ENCODE measurements at places on chromosomes 2 and 18.
A peak's percentile ranks its signal among the peaks of the same experiment; 100 is the strongest.

DNA sequence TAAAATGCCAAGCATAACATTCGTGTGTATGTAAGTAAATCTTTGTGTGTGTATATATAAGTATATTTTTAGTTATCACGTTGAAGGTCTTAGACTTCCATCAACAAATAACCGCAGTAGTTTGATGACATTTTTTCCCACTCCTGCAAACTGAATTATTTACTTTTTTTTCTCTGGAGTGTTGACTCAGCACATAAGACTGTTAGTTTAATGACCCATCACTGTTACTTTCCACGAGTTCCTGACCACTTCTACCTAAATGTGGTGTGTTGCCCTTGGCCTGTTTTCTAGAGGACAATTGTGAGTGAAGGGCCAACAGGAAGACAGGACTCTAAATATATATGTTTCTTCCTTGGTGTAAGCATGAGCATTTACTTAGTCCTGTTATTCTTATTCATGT lies 71.3 kb upstream of the TXNDC2 start:
- no peak for DNase-seq

DNA sequence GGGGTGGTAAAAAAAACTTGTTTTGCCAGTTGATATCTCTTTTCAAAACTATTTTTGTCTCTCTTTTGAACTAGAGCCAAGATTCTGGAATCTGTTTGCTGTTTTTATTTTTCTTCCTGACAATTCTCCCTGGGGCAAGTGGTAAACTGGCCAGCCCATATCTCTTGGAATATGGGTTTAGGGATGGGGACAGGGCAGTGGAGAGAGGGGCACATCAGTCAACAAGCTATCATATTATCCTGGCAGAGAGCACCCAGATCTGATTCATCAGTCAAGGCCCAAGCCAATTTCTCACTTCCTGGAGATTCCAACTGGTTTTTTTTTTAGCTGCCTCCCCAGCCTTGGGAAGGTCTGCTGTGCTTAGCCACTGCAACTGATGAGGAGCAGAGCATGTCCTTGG lies 52.3 kb downstream of the ARHGAP28 start:
- DNase-seq = no peak

DNA sequence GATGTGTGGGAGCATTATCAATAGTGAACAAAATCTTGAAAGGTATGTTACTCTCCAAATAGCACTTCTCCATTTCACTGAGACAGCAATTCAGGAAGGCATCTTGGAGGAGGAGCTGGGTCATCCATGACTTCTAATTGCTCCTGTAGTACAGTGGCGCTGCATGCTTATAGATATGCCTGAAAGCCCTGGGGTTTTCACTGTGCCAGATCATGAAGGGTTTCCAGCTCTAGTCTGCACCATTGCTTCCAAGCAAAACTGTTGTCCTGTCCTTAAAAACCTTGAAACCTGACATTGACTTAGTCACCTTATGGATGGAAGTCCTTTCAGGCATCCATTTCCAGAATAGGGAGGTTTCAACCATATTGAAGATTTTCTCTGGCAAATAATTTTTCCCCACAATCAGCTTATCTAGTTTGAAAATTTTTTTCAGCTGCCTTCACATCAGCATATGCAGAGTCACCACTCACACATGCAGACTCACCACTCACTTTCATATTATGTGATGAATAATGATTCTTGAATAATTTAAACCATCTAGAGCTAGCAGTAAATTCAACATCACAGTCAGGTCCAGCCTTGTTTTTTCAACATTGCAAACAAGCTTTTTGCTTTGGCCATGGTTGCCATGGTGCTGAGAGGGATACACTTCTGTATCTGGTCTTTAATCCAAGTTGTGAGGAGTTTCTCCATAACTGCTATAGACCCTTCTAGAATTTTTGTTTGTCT lies 297.1 kb downstream of the CLIP4 start:
- no peak for DNase-seq

DNA sequence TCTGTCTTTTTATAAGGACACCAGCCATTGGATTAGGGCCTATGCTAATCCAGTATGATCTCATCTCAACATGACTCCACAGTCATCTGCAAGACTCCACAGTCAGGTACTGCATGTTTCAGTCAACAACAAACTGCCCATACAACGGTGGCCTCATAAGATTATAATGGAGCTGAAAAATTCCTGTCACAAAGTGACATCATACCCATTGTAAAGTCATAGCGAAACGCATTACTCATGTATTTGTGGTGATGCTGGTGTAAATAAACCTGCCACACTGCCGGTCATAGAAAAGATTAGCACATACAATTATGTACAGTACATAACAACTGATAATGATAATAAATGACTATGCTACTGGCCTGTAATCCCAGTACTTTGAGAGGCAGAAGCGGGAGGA lies 102.2 kb downstream of the TEX51 start:
- no peak for DNase-seq

DNA sequence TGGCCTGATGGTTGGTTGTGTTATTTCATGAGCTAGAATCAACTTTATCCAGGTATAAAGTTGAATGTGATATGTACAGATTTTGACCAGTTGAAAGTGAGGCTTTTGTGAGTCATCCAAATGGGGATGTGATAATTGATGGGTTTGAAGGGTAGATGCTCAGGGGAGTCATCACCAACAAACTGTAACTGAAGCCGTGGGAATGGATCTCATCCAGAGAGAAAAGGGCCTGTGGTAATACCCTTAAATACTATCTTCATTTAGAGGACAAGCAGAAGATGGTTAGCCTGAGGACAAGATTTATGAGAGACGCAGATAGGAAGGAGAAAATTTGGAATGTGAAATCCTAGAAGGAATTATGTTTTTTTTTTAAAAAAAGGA lies 90.5 kb upstream of the MYO3B start:
- no peak for DNase-seq

DNA sequence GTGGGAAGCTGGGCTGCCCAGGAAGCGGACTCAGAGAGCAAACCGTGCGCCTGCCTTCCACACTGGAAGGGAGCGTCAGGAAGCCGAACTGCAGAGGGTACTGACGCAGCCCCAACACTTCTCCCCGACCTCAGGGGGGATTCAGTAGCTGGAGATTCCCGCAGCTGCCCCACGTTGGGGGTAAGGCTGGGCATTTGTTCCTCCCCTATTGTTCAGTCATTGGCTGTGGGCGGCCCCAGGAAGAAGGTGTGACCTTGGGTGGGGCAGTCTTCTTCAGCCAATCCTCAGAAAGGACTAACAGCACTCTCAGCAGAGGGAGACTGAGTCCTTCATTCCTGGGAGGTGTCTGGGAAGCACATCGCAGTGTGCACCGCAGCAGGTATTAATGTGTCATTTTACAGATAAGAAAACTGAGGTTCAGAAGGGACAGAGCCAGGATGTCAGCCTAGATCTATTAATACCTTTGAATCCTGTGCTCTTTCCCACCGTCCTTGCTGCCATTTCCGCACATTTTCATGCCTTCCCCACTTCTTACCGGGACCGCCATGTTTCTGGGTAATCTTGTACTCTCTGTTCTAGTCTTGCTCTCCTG lies 12.1 kb upstream of the C18orf32 start:
- no peak for DNase-seq

GRCh38 chr2:193476171-193476800 lies 1281.6 kb upstream of the TMEFF2 start:
- no peak for DNase-seq

- no peak for DNase-seq
Measured at GRCh38 chr2:227386630-227387029, 1.1 kb downstream of the SCYGR1 start.

GRCh38 chr2:39661826-39662225 lies 3.9 kb upstream of the TMEM178A start:
- DNase-seq = no peak

- DNase-seq = no peak
Measured at GRCh38 chr2:40396124-40396523, 55.8 kb downstream of the SLC8A1 start.

DNA sequence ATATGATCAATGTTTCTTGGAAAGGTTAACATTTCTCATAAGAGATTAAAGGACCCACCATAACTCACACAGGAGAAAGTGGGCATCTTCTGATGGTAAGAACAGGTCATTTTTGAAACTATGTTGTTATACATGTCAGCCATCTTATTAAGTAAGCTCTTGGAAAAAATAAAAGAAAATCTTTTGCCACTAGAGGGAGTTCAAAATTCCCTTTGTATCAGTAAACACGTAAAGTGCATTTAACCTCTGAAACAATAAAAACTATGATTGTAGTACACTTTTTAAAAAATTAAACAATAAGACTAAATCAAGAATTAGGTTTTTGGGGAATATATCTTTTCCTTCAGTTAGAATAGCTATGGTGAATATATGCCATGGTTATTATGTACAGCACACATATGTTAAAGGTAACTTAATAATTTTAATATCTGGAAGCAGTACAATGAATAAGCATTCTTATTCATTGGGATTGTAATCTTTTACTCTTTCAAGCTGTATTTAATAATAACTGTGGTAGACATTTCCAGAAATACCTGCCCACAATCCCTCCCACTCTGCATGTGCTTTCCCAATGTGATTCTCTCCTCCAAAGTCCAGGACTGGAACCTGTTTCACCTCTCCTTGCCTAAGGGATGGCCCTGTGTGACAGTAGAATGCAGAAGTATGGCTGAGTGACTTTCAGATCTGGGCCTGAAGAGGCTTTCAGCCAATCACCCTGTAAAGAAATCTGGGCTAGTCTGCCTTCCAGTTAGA lies 64.2 kb downstream of the RBMS1 start:
- DNase-seq = peak; percentile 56

- no peak for DNase-seq
Measured at GRCh38 chr2:42464631-42465030, 29.2 kb downstream of the KCNG3 start.

GRCh38 chr2:240513549-240514287 lies 44.1 kb downstream of the ANKMY1 start:
- peak; percentile 29 for DNase-seq

- no peak for DNase-seq
Measured at GRCh38 chr2:50591021-50591420, 440.9 kb downstream of the NRXN1 start.

DNA sequence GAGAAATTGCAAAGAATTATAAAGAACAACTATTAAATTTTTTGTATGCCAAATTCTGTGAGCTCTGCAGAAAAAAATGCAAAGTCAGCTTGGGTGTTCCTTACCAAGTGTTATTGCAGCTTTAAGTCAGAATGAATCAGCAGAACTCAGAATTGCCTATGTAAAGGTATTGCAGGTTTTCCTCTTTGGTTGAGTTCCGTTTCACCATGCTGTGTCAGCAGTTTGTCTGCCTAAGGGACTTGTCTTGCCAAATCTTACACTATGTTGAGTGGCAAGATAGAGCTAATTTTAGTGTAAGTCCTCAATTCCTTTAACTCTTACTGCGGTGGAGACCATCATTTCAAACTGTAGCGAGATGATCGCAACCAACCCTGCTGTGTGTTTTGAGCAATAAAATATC lies 38.8 kb downstream of the ADAM23 start:
- no peak for DNase-seq

- DNase-seq = peak; percentile 24
Measured at GRCh38 chr2:235402422-235402821, 91.4 kb upstream of the AGAP1 start.

DNA sequence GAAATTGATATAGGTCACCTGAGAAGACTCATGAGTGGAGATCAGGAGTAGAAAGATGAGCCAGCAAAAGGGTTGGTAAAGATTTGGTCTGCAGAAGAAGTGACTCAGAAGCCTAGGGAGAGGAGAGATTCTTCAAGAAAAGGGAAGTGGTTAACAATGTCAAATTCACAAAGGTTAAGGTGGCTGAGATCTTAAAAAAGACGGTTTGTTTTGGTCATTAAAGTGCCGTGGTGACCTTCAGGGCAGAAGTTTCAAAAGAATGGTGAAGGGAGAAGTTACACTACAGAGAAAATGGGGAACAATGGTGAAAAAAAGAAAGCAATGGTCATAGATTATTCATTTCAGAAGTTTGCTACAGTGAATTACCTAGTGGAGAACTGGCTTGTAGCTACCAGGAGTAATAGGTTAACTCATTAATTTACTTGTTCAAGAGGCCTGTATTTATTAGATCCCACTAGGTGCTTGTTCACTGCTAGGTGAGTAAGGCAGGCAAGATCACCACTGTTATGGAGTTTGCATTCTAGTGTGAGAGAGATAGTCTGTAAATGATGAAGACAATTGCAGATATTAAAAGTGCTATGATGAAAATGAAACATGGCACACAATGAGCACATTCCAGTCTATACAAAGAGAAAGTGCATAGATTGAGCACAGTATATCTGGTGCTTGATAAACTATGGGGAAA lies 43.0 kb downstream of the FBXO48 start:
- no peak for DNase-seq

DNA sequence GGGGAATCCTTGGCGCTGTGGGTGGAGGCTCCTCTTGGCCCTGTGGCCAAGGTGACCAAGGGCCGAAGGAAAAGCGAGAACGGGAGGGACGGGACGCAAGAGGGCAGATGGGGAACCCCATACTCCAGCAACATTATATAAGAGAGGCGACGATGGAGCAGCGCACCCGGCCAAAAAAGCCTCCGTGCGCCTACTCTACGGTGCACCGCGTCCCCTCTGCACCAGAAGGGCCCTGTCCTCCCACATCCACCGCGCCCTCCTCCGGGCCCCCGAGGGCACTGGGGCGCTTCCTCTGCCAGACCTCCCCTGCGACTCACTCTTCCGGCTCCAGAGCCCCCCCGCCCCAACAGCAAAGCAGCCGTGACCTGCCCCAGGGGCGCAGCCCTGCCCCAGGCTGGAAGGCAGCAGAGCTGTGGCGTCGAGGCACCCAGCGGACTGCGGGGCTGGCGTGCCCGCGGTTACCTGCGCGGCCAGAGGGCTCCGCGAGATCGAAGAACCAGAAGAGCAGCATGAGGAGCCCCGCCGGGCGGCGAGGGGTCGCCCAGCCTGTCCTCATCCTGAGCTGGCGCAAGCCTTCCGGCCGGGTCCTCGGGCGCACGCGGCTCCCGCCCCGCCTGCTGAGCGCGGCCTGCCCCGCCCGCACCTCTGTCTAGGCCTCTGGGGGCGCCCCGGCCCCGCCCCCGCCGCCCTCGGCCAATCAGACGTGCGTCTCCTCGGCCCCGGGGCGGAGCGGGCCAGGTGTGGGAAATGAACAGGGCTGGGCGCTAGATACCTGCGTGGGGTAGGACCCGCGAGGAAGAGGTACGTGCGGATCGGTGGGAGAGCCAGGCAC lies 106.3 kb upstream of the CD302 start:
- no peak for DNase-seq

DNA sequence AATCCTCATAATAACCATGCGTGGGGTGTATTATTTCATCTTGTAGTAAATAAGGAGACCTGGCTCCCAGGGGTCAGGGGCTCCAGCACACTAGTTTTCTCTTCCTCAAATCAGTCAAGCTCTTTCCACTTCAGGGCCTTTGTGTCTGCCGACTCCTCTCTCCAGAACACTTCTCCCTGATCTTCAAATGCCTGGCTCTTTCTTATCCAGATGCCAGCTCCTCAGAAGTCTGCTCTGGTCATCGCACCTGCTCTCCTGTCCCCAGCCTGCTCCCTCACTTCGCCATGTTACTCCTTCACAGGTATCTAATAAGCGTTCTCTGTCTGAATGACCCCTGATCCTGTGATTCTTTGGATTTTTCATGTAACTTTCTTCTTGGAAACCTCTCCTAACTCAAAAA lies 62.0 kb downstream of the GYPC start:
- no peak for DNase-seq

Data from HCT116 (cell line).